ENCODE measurements at places on chromosomes 4 and X.

- DNase-seq = peak; percentile 0
Measured at GRCh38 chrX:91122151-91122694, 312.4 kb upstream of the PABPC5 start.

DNA sequence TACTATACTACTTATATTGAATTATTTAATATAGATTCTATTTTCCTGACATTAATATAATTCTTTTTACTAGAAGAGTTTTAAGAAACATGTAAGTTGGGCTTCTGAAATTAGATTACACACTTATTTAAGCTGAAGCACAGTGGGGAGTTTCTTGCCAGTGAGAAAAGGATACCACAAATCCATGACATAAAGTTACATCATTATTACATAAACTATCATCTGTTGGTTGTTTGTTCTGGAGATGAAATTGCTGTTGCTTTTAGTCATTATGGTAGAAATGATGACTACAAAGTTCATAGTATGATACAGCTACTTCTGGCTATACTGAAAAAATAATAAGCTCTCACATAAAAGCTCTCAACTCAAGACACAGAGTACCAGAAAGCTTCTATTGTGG is 880.4 kb downstream of the PCDH18 start:
- no peak for DNase-seq

- DNase-seq = no peak
Measured at GRCh38 chr4:14452764-14453163, 549.5 kb upstream of the CPEB2 start.

GRCh38 chr4:16231570-16232245 is 5.4 kb upstream of the TAPT1 start:
- DNase-seq = no peak

- DNase-seq = no peak
Measured at GRCh38 chr4:163474027-163474426, 473 bp upstream of the TKTL2 start.

- no peak for DNase-seq
Measured at GRCh38 chr4:34619531-34620162, 1624.7 kb downstream of the ARAP2 start.

- DNase-seq = no peak
Measured at GRCh38 chr4:87856816-87857215, 24.0 kb downstream of the MEPE start.

- no peak for DNase-seq
Measured at GRCh38 chr4:87042986-87043820, 108.4 kb downstream of the AFF1 start.

DNA sequence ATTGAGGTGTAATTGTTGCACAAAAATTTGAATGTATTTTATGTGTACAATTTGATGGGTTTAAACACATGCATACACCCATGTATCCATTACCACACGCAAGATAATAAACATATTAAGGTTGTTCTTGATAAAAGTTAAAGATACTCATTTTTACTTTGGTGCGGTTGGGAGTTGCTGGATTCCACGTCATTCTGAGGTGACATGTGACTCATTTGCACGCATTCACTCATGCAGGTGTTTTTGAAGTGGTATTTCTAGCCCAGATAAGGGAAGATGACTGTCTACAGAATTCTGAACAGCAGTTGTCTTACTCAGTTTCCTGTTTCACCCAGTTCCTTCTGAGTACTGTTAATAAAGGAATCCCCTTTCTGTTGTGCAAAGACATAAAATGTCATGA is 142.0 kb downstream of the RTL3 start:
- no peak for DNase-seq

DNA sequence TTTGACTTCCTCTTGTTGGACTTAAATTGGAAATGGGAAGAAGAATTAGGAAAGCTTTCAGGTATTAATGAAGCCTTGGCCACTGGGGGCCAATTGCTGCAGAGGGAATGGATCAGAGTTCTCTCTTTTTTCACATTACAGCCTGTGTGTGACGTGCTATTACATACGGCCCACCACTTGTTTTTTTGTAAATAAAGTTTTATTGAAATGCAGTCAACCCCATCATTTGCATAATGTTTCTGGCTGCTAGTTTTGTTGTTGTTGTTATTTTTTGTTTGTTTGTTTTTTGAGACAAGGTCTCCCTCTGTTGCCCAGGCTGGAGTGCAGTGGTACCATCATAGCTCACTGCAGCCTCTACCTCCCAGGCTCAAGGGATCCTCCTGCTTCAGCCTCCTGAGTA is 98.4 kb downstream of the ASMT start:
- DNase-seq = no peak

GRCh38 chrX:136714626-136715599 is 65.8 kb downstream of the ARHGEF6 start:
- DNase-seq = peak; percentile 29

DNA sequence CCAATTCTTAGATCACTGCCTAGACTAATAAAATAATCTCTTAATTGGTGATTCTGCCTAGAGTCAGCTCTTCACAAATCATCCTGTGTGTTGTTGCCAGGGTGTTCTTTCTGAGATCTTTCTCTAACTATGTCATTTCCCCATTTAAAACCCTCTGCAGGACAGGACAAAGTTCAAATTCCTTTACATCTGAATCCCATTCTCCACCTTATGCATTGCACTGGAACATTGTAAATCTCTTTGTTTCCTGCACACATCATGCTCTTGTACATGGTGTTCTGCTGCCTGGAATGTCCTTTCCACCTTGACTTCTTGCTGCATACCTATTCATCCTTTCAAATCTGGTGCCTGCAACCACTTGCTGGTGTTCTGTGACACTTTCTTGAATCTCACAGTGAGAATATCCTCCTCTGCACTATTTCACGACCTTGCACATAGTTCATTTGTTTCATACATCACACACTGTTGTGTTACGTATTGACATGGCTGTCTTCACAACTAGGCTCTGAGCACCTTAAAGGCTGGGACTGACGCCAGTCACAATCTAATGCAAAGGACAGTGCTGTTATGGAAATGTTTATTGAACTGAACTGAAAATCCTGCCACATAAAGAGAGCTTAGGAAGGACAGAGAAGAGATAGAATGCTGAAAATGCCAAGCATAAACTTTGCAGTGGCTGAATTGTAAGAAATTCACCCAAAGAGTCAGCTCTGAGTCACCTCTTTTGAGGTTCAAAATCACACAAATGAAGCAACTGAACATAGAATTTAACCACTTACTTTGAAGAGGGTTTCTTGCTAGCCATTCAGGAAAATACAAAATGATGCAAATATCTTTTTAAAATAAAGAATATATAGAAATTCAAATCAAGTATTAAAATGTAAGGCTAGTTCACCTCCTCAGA is 26.4 kb upstream of the SMIM14 start:
- DNase-seq = no peak

All from pons (tissue), 1 donor.